ENCODE measurements at places on chromosomes 1 and 21. TPM values are rescaled to one million over a fixed set of nuclear protein-coding genes. Genes with fewer than 3 reads are reported as not detected.

DNA sequence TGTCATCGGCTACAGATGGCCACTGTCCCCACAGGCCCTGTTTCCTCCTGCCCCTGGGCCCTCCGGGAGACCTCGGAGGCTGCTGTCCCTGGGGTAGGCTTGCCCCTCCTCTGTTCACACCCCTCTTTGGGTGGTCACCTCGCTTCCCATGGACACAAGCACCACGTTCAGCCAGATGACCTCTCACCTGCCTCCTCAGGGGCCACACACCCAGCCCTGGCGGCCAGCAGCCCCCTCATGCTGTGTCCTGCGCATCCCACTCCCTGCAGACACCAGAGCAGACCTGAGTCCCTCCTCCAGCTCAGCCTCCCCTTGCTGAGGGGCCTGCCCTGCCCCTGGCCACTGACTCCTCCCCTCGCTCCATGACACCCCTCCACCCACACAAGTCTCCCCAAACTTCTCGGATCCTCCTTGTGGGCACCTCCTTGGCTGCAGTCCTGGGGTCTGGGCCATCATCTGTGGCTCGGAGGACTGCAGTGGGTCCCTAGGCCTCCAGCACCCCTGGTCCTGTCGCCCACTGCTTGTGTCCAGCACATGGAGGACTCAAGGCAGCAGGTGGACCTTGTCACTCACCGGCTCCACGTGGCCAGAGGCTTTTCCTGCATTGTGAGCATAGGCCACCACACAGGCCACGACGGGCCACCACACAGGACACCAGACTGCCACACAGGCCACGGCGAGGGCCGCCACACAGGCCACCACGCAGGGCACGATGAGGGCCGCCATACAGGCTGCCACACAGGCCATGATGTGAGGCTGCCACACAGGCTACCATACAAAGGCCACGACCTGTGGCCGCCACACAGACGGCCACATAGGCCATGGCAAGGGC, 51.1 kb downstream of the MORN1 start:
- no peak for ATAC-seq

DNA sequence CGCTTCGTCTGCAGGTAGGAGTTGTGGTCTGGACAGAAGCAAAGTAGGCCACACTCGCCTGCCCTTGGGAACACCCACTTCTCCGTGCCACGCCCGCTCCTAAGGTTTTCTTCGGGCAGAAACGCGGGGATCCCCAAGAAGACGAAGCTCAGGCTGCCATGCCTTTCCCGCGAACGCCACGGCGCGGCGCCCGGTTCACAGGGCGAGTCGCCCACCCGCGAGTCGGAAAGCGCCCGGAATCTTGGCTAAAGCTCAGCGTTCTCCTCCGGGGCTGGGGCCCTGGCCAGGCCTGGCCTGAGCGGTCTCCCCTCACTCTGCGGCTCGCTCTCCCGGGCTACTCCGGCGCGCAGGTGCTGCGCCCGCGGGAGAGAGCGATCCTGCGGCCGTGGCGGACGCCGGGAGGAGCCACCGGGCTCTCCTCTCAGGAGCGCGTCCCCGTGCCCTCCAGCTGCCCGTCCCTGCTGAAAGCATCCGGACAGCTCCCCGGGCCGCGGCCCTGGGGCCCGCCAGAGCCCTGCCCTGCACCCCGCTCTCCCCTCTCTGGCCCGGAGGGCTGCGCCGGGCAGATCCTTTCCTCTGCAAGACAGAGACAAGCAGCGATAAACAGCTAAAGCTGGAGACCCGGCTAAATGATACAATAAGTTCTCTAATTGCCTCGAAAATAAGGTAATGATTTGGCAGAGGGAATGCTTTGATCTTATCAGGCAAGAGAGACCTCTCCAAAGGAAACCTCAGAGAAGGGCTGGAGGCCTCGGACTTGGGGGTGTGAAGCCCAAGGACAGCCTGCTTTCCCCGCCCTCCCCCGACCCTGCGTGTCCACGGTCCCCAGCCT, 6.7 kb upstream of the WNT2B start:
- peak; percentile 71 for ATAC-seq

DNA sequence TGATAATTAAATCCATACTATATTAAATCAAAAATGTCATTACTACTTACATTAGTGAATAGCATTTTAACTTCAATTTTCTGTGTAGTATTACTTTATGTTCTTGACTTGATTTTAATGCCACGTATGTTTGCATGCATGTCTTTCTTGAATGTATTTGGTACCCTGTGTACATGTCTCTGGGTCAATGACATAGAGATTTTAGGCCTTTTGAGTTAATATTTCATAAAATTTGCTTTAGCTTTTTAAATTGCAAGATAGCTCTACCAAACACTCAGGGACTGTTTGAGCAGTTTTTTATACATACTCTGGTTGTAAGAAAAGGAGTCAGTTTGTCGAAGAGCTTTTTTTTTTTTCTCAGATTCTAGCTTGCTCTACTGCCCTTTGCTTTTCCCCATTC, 1.5 kb downstream of the MLLT11 start:
- ATAC-seq, result no peak

Gene AMY1C
- not detected for total RNA-seq

DNA sequence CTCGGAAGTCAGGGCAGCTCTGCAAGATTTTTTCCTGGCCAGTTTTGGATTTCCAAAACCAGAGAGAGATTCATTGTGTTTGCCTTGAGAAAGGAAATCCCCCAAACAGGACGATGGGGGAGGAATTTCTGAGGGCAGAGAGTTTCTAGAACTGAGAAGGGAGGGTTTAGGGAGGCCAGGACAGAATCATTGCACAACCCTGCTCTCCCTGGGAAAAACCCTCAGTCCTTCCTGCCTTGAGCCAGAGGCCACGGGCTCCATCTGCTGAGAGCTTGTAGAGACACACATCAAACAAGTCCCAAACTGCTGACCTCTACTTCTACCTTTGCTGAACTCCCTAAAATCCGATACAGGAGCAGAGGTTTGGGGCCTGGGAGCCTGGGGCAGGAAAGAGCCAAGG, 99.7 kb downstream of the NMNAT2 start:
- peak; percentile 51 for ATAC-seq

DNA sequence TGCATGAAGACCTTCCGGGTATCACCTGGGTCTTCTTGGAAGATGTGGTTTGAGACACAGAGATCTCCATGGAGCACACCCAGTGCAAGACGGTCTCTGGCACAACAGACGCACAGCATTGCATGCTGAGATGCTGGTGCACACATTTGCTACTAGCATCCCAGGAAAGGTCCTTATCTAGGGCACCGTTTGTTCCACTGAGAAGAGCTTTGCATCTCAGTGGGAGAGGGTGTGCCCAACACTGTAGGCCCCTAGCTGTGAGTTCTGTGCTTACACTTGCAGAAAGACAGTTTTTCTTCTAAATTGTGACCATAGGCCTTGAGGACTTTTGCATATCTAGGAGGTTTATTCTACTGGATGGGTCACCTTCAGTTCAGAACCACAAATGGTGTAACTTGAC, 554.1 kb downstream of the MATN1 start:
- ATAC-seq, result no peak

DNA sequence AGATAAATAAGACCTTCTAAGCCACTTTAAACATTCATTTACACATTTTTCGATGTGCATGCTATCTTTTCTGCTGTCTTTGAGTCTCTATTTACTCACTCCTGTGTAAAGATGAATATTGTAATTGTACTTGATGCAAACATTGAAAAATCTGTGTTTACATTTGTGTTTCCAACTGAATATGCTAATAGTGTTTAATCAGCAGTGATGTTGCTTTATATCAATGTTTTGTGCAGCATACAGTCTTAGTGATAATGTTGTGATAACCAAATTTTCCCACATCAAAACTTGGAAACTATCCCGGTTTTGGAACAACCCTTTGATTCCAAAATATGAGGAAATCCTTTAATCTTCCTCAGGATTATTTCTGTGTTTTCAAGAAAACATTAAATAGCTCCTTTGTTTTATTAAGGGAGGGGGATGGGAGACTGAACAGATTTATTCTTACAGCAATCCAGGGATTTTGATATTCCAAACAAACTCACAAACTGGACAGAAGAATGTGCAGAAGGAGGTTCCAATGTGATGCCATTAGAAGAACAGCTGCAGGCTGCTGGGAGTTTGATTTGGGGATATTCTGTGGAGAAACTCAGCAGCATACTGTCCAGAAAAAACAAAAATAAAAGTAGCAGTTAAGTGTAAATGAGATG, 248.0 kb downstream of the S1PR1 start:
- no peak for ATAC-seq

DNA sequence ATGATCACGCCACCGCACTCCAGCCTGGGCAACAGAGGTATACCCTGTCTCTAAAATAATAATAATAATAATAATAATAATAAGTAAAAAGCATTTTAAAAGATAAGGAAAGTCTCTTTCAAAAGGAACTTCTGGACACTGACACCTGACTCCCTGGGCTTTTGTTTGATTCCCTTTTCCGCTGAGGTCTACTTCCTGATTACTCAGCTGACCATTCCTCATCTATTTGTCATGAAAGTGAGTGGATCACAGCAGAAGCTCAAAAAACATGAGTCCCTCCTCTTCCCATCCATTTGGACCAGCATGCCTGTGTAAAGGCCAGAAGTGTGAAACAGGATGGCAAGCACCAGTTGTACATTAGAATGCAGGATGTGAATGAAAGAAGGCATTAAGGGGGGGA, 61.1 kb upstream of the FBXO28 start:
- no peak for ATAC-seq

Gene DYNLT4
- total RNA-seq, result 0.56 TPM

DNA sequence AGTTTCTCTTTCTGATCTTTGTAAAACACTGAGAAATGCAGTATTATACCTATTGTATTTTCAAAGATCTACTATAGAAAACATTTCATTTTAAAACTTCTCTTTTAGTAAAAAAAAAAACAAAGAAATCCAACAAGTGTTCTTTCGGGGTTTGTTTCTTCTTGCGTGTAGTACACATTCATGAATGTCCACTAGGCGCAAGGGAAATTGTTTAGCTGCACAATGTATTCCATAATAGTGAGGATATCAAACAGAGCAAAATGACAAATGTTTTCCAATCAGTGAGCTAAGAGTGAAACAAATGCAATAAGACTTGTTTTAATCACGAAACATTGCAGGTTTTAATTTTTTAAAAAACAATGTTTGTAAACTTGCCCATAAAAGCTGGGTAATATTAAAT, 68.6 kb downstream of the LHX8 start:
- ATAC-seq, result no peak

GRCh38 chr1:47468709-47469389, 31.0 kb downstream of the FOXD2 start:
- no peak for ATAC-seq

GRCh38 chr1:153728305-153729066, 636 bp downstream of the INTS3 start:
- no peak for ATAC-seq

Gene KRTAP10-4
- total RNA-seq, result not detected

DNA sequence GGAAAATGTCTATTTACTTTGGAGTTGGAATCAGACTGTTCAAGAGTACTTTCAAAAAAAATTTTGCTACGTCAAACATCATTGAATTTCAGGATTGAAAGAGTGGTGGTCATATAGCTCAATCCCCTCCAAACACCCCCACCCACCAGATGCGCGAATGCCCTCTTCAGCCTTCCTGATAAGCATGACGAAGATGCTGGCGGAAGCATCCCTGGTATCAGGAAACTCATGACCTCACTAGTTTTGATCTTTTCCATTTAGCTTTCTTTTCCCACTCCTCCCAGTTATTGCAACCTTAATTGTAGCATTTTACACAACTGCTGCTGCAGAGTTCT, 104.4 kb downstream of the LEPR start:
- no peak for ATAC-seq

DNA sequence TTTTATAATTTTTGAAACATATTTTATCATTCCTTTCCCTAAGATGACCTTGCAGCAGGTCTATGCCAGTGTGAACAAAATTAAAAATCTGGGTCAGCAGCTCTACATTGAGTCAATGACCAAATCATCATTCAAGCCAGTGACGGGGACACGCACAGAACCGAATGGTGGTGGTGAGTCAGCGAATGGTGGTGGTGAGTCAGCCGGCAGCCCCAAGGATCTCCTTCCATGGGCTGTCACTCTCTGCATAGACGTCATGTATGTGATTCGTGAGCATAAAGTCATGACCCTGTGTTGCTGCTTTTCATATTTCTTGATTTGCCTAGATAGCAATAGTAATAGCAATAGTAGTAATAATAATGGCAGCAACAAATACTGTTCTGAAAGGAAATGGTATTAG, 26.3 kb downstream of the PER3 start:
- peak; percentile 100 for ATAC-seq

GRCh38 chr1:152440635-152441471, 26.8 kb upstream of the CRNN start:
- ATAC-seq, result peak; percentile 93

- no peak for ATAC-seq
Observed at GRCh38 chr1:200245473-200245872, 164.4 kb downstream of the ZNF281 start.

Gene AMY1A
- total RNA-seq, result not detected

Gene ARHGAP30
- 207 TPM for total RNA-seq

DNA sequence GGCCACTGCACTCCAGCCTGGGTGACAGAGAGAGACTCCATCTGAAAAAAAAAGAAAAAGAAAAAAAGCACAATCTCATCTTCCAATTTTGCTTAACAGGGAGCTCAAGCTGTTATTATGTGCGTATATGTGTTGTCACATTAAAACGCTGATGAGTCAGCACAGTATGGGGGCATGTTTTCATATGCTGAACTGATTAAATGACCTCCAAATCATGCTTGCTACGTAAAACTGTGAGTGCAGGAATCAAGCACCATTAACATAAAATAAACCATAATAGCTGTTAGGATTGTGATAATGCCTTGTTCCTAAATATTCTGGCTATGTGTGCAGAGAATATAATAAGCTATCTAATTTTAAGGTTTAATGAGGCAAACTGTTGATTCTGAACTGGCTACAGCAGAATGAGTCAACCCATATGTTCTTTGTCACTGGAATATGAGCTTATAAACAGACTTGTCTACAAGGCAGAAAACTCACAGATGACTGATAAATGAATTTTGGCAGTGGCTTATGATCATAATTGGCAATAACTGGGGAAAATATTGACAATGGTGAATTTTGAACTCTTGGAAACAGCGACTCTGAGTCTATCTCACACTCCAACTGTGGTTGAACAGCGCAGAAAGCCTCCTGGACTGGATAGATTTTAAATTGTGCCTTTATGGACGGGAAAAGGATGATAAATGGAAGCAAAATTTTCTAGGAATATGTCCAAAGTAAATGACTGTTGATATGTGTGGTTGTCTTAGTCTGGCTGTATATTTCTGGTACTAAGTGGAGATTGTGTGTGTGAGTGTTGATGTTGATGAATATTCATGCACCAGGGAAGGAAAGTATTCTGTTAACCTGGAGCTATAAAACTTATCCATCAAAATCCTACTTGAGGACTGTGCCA, 75.5 kb downstream of the VCAM1 start:
- ATAC-seq, result no peak

Gene CD52
- 542 TPM for total RNA-seq

GRCh38 chr1:155064111-155064831, 731 bp downstream of the EFNA4 start:
- peak; percentile 63 for ATAC-seq

Measured in activated T-helper 17 cell treated with anti-CD3 and anti-CD28 coated beads, Interleukin-2, amount 50 U/mL, for 72 hours (primary cell).